ENCODE measurements at places on chromosomes 16 and 17.

- no peak for DNase-seq
Measured at GRCh38 chr16:52863000-52863399, 189.7 kb downstream of the CHD9NB start.

DNA sequence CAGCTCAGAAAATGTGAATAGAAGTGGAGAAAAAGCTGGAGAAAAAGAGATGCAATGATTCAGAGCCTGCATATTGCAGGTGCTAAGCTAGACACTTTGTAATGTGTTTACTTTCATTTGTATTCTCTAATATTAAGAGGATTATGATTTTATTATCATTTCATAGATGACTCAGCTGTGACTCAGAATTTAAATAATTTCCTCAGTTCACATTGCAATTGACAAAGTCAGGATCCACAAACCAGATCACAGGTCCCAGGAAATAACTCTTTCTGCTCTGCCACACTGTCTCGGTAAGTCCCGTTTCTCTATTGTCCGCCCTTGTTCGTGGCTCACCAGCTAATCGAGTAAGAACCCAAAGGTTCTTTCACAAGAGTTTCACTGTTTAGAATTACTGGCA is 235.4 kb upstream of the MON1B start:
- DNase-seq: no peak

DNA sequence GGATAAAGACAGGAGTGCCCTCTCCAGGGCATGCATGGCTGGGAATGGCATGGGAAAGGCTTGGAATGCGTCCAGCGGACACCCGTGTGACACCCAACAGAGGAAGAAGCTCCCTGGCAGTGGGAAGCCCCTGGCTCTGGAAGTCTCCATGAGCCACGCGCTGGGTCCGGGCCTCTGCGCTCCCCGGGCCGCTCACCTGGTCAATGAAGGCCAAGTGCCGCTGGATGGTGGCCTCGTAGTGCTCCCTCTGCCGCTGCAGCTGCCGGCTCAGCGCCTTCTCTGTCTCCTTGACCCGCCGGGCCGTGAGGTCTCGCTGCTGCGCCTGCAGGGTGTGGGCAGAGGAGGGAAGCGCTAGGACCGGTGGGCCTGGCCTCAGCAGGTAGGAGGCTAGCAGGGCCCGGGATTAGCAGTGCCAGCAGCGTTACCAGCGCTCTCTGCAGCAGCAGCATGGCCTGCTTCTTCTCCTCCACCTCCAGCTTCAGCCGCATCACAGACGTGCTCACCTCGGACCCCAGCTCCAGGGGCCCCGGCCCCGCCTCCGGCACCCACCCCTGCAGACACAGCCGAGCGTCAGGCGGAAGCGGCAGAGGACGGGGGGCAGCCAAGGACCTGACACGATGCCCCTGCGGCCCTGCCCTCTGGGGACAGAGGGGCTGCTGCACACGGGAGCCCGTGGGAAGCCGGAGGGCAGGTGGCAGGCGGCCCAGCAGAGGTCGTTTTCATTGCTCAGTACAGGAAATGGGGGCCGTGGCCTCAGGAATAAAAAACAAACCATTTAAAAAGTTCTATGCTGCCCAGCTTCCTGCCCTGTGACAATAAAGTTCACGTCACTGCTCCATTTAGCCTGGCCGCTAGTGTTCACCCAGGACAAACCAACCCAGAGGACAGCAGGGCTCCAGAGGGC is 26.0 kb downstream of the CEP131 start:
- no peak for DNase-seq

DNA sequence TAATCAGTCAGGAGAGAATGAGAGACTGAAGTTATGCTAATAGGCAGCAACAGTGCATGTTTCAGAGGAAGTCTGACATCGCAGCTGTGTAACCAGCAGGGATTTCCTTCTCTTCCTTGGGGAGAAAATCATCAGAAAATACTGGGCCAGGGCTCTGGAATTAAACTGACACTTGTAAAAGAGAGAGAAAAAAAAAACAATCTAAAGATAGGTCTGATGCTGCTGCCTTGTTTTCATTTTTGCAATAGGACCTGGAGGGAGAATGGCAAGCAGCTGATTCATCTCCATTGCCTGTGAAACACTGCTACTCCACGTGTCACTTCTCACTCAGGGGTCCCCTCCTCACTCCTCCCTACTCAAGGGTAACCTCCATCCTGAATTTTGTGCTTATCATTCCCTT is 17.7 kb upstream of the CORO6 start:
- no peak for DNase-seq

GRCh38 chr16:19991614-19992013 is 82.1 kb downstream of the GPR139 start:
- DNase-seq: no peak

DNA sequence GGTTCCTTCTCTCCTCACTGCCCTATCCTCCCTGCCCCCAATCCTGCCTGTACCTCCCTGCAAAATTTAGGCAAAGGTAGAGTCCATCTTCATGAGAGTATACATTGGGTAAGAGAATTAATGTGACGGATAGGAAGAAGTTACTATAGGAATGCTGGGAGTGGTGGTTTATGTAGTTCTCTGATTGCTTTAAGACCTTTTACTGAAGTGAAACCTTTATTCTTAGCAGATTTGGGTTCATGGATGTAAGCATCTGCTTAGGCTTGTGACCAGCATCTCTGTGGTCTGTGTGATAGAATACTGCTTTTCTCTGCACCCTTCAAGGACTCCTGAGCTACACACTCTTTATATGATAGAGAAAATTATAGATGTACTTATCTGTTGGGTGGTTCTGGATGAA is 127.3 kb downstream of the PRKCA start:
- DNase-seq: no peak

GRCh38 chr16:25726430-25727098 is 34.8 kb downstream of the HS3ST4 start:
- no peak for DNase-seq

GRCh38 chr17:55421179-55421934 is at the start of gene MMD:
Gene MMD (minus strand): TSS chr17:55421835. CDS start chr17:55421695, 140 bp downstream.
- no peak for DNase-seq

DNA sequence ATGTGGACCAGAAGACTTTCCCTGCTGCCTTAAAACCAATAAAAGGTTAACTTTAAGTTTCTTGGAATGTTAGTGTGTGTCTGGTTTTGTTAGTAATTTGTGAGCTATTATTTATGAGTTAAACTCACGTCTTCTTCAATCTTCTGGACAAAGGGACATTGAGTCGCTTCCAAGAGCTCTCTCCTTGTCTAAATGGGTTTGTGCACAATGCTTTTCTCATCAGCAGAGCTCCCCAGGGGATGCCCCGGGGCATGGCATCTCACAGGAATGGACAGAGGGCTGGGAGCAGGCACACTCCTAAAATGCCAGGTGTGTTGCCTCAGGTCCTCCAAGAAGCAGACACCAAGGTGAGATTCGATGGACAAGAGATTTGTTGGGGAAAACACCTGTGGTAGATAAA is 90.5 kb downstream of the RGS9 start:
- no peak for DNase-seq

GRCh38 chr17:30031214-30031869 is 85.3 kb upstream of the NSRP1 start:
- DNase-seq: no peak

- no peak for DNase-seq
Measured at GRCh38 chr16:27780468-27781194, 230.7 kb downstream of the KATNIP start.

- DNase-seq: no peak
Measured at GRCh38 chr17:38587947-38588787, 17.6 kb downstream of the SRCIN1 start.

DNA sequence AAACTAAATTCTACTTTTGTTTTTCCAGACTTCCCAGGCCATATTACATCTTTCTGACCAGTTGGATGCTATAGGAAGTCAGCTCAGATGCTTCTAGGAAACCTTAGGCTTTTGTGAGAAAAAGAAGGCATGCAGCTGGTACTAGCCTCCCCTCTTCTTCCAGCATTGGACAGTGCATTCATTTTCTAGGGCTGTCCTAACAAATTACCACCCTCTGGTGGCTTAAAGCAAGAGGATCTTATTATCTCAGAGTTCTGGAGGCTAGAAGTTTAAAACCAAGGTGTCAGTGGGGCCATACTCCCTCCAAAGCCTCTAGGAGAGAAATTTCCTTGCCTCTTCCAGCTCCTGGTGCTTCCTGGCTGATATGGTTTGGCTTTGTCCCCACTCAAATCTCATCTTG is 467.8 kb downstream of the SLC39A11 start:
- no peak for DNase-seq

DNA sequence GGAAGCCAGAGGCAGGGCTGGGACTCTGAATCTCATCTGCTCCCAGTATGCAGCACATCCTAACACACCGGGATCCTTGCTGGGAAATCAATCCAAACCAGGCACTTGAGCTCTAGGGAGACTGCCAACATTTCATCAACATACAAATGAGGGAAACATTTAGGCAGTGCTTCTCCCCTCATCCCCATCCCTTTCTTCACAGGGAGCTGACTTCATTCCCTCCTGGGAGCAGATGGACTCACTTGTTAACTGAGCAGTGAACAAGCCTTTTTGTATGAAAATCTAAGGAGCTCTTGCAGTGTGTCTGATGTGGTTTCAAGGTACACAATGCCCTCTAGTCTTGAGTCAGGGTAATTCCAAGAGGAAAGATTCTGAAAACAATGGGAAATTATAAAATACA is 96.3 kb downstream of the TMEM114 start:
- no peak for DNase-seq

DNA sequence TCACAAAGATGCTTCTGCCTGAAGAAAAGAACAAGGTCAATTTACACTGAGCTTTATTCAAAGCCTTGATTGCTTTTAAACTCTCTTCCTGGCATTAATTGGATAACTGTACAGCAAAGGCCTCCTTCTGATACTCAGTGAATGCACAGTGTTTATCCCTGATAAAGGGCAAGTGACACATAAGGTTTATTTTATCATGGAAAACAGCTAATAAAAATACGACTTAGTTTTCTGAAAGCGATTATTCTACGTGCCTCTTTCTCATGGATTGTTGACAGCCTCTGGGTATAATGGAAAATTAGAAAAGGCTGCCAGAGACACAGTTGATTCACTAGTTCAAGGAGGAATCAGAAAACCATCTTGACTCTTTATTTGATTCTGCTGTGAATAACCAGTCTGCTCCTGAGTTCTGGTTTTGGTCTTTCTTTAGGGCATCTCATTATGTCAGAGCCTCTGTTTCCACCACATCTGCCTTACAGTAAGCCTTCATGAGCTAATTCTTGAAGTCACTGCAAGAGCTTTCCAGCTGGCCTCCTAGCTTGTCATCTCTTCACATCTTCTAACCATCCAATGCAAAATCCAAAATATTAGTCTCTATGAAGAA is 212.9 kb downstream of the CNTNAP4 start:
- no peak for DNase-seq

DNA sequence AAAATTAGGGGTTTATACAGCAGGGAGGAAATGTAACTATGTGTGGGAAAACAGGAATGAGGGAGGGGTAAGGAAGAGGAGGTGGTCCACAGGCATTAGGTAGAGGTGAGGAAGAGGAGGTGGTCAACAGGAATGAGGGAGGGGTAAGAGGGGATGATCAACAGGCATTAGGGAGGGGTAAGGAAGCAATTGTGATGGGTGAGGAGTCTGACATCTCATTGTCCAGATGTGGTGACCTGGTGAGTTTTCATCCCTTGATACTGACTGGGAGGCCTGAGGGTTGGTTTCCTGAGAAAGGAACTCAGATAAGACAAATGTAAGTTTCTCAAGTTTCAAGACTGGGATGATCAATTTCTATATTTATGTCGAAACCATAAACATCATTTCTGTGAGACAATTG is 206.2 kb upstream of the C16orf82 start:
- no peak for DNase-seq
